ENCODE measurements at places on chromosomes 12 and 14.

DNA sequence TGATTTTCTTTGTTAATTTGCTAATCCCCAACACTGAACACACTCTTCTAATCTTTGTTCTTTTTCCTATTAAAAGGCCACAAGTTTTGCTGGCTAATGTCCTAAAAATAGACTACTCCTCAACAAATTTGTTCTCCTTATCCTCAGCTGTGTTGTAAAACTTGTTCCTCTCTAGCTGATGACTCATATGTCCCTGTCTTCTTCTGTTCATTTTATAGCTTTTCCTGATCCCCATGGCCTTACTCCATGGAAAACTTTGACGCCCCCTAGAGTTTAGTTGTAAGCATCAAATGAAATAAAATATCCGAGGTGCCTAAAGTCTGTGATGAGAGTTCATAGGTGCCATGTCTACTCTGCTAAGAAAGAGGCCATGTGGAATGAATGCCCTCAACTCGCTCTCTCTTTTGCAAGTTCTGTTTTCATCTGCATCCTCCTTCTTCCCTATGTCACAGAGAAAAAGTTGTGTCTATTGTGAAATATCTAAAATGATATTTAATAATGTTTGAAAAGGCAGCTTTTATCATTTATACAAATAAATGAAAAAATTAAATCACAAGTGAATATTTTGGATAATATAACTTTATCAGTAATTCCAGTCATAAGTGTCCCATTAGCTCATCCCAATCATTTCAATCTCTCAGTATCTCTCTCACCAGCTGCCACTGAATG, 237.9 kb downstream of the IPO8 start:
- DNase-seq: no peak

DNA sequence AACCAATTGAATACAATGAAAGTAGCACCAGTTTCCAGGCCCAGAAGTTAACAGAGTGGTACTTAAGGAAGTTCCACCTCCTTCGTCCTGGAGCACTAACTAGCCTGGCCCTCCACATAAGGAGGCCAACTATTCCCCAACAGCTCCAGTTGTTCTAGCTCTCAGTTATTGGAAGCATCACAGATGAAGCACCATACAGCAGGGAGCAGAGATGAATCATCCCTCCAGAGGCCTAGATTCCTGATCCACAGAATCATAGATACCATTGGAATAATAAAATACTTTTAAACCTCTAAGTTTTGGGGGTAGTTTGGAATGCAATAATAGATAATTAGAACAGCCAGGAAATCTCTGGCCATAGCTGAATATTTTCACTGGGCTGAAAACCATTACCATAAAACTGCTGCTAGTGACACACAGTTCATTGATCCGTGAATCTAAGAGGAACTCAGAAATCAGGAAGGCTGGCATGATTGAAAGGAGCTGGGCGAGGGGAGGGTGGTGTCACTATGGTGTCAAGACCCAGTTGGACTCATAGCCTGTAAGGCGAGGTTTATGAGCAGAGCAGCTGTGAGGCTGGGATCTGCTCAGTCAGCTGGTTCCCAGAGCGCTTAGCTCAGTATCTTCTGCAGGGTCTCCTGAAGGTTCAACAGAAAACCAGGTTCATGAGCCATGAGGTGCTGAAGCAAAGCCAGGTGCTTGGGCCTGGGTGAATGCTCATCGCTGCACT, 371.4 kb upstream of the TMTC1 start:
- DNase-seq: no peak

DNA sequence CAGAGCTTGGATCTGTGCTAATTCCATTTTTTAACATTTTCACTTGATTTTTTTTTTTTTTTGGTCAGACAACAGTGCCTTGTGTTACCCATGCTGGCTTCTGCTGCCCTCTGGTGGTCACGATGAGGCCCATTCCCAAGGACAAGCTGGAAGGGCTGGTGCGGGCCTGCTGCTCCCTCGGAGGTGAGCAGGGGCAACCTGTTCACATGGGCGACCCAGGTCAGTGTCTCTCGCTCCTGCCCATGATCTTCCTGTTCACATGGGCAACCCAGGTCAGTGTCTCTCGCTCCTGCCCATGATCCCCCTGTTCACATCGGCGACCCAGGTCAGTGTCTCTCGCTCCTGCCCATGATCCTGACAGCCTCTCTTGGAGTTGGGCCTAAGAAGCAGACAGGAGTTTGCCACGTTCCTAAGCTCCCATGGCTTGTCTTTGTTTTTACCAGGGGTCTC, 59.4 kb downstream of the DGLUCY start:
- peak; percentile 78 for DNase-seq

DNA sequence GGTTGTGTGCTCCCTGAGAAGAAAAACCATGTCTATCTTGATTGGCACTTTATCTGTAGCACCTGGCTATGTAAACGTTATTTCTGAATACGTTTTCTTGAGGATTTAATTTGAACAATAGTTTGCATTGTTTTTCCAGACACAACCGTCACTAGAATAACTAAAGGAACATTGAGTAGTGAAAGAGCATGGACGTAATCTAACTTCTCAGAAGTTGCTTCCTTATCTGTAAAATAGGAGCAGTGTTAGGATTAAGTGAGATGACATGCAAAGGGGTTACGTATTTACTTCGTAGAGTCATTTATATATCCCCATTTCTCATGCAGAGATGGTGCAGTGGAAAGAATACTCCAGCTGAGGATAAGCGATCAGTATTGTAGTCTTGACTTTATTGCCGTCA, 8.1 kb downstream of the AEBP2 start:
- no peak for DNase-seq

- DNase-seq: no peak
Measured at GRCh38 chr12:57461276-57461916, 1.8 kb downstream of the GLI1 start.

Measured in naive thymus-derived CD8-positive, alpha-beta T cell (primary cell).